ENCODE measurements at places on chromosomes 4 and X.

DNA sequence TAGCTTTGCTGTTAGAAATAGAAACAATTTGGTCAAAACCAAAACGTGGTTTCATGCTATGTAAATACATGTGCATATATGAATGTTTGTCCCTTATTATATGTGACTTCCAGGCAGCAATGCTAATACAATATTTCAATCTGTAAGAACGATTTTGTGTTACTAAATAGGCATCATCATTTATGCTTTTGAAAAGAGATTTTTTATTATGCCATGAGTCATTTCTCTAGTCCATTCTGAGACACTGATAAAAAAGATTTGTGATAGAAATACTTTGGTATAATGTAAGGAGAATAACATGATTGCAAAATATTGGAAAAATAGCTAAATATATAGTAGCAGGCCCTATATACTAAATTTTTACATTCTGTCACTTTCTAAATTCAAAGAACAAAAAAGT is 28.9 kb downstream of the SYNPO2 start:
- no peak for DNase-seq

DNA sequence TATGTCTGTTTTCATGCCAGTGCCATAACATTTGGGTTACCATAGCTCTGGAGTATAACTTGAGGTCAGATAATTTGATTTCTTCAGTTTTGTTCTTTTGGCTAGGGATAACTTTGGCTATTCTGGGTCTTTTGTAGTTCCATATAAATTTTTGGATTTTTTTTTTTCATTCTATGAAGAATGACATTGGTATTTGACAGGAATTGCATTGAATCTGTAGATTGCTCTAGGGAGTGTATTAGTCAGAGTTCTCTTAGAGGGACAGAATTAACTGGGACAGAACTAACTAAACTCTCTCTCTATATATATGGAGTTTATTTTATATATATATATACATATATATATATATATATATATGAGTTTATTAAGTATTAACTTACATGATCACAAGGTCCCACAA is 32.2 kb upstream of the SLIT2 start:
- DNase-seq, result no peak

DNA sequence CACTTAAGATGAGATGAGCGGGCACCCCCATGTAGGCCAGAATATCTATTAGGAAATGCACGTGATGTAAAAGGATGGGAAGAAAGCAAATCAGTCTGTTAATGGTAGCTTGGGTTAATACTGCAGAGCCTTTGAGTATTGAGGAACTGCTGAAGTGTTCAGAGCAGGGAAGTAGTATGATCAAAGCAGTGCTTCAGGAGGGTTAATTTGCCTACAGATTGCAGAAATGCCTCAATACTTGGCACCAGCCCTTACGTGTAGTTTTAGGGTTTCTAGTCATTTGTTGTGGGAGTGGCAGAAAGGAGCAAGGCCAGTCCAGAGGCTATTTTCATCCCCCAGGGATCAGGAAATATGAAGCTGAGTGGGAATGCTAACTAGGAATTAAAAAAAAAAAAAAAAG is 19.7 kb downstream of the ZFX start:
- no peak for DNase-seq

- DNase-seq, result no peak
These were observed 19.8 kb upstream of the MANBA start for GRCh38 chr4:102780476-102781144.

DNA sequence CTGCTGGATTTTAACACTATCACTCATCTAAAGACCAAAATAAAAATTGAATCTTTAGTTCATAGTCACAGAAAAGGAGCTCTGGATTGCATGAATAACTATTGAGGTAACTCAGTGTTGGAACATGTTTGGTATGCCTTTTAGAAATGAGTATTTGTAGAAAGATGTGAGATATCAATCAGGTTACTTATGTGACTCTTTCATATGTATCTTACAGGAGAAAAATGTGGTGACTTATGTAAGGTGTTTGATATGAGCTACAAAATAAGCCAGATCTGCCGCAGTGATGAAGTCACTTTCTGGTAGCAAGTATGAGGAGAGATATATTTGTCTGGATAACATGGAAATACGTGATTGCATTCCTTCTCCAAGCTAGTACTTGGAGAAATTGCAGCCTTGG is 1653.3 kb upstream of the PCDH7 start:
- DNase-seq, result no peak

DNA sequence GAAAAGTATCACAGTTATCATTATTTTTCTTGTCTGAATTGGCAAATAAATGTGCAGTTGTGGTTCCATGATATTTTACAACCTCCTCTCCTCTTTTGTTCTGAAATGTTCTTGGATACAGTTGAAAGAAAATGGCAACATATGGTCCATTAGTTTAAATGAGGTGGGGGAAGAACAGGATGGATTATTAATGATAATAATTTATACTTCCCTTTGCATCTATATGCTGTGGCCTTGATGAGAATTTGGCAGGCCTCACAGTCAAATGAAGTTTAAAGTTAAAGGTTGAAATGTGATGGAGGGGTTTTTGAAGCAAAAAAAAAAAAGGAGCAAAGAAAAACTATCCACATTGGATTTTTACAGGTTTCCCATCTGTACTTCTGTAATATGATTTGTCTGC is 946.3 kb upstream of the INTU start:
- DNase-seq, result no peak

DNA sequence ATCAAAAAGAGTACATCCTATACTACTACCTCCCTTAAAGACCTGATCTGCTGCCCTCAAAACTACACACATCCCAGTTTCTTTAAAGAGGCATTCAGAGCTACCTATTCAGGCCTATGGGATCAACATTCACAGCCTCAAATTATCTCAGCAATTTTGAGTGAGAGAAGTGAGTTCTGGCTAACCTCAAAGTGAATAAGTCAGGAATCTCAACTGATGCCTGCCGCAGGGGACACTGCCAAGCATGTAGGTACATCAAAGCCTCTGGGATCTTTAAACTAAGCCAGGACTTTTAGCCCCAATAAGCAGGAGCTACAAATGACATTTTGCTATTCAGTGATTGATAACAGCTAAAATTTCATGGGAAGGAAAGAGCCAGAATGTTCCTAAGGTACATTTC is 11.6 kb downstream of the GRPR start:
- DNase-seq, result no peak

- no peak for DNase-seq
These were observed 54.0 kb upstream of the CHRNA9 start for GRCh38 chr4:40281099-40281498.

DNA sequence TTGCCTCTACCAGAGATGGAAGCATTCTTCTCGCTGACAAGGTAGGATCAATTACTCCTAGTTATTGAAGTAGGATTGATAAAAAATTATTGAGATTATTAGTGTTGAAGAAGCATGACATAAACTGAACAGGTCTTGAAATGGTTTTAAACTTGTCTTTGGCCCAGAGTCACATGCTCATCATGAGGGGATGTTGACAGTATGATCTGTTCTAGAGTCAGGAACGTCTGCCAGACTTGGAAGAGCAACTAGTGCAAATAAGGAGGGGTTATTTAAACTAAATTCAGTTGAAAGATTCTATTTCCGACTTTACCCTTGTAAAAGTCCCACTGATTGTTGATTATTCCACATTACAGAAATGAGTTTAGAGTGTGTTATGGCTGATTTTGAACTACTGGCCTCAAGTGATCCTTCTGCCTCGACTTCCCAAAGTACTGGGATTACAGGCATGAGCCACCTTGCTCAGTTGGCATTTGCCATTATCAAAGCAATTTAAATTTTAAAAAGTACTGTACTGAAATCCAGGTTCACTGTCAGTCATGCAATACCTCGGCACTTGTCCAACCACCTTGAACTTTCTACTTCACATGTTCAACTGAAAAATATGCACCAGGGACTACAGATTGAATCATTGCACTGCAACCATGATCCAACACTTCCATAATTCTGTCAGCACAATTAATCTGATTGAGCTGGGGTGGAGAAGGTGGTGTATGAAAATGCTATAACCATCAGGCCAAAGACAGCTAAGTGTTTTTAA is 19.7 kb downstream of the FABP2 start:
- DNase-seq, result no peak

DNA sequence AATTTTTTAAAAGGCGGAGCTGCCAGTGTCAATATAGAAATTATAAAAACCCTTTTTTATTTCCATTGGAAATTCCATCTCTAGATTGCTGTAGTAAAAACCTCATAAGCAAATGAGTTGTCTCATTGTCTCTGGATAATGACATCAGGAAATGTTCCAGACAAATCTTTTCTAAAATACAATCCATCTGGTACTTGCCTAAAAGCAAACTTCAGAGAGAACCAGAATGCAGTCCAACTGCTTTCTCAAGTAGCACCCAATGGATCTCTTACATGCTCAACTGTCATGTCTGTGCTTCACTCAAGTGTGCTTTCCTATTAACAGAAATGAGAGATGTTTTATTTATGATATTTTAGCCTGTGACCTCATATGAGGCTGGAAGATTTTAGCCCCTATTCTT is 399.6 kb upstream of the NDST3 start:
- DNase-seq, result no peak

DNA sequence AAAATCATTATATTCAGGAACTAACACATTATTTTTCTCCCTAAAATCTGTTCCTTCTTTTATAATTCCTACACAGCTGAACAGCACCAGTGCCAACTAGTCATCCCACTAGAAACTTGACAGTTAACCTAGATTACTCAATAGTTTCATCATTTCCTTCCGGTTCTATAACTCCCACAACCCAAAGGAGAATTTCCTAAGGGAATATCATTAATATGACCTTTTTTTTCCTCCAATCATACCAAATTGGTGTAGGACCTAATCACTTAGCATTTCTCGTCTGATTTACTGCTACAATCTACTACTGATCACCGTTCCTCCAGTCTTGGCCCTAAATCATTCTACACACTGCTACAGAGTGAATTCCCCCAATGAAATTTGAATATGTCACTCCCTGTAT is 45.9 kb downstream of the WDFY3 start:
- DNase-seq, result no peak

DNA sequence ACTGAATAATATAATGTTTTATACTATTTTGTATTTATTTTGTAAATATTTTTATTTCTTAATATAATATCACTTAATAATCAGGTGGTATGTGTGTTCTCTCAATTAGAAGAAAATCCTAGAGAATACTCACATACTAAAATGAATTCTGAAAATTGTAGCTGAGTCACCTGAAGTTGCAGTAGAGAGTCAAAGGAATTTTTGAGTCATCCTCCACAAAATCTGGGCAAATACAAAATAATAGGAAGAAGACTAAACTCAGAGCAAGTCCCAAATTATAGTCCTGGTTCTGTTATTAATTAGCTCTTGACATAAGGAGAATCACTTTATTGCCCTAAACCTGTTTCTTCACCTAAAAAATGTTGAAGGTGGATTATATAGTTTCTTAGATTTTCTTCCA is 57.8 kb downstream of the SPATA4 start:
- no peak for DNase-seq

- DNase-seq, result no peak
These were observed 29.3 kb upstream of the RXFP1 start for GRCh38 chr4:158492391-158492790.

DNA sequence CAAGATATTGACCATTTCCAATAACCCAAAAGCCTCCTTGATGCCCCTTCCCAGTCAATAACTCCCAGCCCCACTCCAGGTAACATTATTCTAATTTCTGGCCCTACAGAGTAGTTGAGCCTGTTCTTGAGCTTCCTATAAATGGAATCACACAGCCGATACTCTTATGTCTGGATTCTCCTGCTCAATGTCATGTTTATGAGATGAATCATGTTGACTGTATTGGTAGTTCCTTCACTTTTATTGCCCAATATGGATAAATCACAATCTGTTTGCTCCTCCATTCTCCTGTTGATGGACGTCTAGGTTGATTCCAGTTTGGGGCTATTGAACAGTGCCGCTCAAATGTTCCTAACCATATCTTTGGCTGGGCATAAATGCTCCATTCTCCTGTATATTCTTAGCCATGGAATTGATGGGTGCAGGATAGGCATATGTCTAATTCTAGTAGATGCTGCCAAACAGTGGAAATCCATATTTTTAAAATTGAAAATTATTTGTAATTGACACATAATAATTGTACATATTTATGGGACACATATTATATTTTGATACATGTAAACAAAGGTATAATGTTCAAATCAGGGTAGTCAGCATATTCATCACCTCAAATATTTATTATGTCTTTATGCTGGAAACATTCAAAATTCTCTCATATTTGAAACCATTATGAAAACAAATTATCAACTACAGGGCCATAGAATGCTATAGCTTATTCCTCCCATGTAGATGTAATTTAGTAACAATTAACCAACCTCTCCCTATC is 40.5 kb upstream of the SLC2A9 start:
- no peak for DNase-seq

DNA sequence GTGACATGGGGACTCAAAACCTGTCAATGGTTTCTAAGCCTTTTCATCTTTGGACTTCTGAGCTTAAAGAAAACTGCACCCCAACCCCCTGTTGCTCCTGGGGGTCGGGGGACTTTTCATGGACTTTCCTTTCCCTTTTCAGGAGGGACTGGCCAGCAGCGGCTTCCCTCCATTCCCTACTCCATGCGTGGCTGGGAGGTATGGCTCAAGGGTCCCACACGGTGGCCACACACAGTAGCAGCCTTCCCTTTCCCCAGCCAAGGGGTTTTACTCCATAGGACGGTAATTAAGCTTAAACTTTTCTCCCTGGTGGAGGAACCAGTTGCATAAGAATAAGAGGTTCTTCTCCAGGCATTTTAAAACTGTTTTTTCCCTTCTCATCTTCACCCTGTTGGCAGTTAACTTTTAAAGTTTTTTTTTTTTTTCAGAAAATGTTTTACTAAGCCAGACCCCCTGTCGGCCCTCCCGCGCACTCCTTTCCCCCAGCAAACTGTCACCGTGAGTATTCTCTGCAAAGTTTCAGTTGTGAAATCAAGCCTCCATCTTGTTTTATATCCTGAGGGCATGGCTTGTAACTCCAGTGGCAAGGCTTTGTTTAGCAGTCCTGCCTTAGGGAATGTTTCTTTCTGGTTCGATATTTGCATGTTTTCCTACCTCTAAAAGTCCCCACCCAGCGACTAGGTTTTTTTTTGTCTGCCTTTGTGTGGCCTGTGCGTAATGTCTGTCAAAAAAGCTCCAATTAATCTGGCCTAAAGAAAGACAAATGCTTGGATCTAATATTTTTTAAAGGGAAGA is 325.7 kb downstream of the TLL1 start:
- no peak for DNase-seq

DNA sequence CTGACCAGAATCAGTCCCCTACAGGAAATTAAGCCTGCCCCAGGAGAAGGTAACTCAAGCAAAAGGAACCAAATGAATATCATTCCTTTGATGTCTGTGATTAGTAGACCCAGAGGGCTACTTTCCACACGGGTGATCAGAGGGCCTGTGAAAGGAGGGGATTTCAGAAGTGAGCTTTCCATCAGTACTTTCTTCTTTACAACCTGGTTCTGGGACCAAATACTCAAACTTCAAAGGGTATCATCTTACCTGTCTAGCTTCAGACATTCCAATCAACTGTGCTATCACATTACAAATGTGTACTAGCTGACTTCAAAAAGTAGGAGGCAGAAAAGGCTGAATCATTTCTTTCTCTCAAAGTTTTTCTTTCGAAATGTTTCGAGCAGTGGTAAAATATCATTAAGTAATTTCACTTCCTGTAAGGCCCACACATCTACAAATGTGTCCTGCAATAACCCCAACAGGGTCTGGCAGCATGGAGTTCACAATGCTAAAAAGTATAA is 23.9 kb downstream of the ACSL4 start:
- no peak for DNase-seq
